ENCODE measurements at places on chromosomes 3 and 15.

DNA sequence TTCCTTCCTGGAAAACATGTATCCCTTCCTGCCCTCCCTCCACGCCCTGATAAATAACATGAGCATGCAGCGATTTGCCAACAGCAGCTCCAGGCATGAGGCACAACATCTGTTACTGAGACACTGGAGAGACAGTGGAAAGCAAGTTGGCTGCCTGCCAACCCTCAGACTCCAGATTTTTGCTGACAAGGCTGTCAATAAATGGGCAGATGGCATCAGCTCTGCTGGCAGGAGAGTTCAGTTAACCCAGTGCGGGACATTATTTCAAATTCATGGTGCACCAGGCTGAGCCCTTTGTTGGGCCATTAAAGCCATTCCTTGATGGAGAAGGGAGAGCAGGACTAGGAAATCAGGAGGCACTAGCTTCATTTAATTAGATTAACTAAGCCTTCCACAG, 293.3 kb downstream of the MEX3B start:
- no peak overlapping the region for H3K27ac ChIP-seq
- H3K4me1 ChIP-seq = peaks cover 22% of the 10 kb centered on the region
- H3K36me3 ChIP-seq = peaks cover 15% of the 10 kb centered on the region
- H3K4me3 ChIP-seq = no peak overlapping the region
- H3K27me3 ChIP-seq = peaks cover 11% of the 10 kb centered on the region

DNA sequence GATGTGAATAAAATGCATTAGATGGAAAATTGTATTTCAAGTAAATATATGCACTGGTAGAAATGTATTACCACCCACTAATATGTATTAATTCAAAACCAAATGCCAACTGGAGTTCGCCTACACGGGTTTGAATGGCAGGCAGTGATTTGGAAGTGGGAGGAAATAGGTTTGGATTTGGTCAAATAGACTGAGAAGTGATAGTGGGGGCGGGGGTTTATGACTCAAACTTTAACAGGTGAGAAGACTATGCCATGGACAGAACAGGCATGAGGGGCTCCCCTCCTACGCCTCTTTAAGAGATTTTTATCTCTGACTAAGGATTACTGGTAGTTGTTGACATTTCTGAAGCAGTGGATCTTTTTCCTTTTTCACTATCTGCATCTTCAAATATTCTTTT, 677.8 kb downstream of the NTRK3 start:
- H3K27ac ChIP-seq = no peak overlapping the region
- H3K4me1 ChIP-seq = no peaks in the 10 kb centered on the region
- H3K36me3 ChIP-seq = no peaks in the 10 kb centered on the region
- H3K4me3 ChIP-seq = no peak overlapping the region

GRCh38 chr3:66083784-66084213, 45.1 kb upstream of the MAGI1 start:
- H3K27me3 ChIP-seq = peaks cover 3% of the 10 kb centered on the region
- H3K36me3 ChIP-seq = no peaks in the 10 kb centered on the region
- peak overlapping the region; percentile 49 for H3K27ac ChIP-seq

- H3K4me3 ChIP-seq = no peak overlapping the region
- H3K27ac ChIP-seq = no peak overlapping the region
- no peaks in the 10 kb centered on the region for H3K36me3 ChIP-seq
- H3K4me1 ChIP-seq = peaks cover 28% of the 10 kb centered on the region
- DNase-seq = no peak
Observed at GRCh38 chr15:63107895-63108546, 13.6 kb upstream of the LACTB start.

GRCh38 chr3:89025185-89025584, 82.2 kb upstream of the EPHA3 start:
- peaks cover 4% of the 10 kb centered on the region for H3K27me3 ChIP-seq
- H3K4me1 ChIP-seq = no peaks in the 10 kb centered on the region
- H3K36me3 ChIP-seq = no peaks in the 10 kb centered on the region
- H3K27ac ChIP-seq = no peak overlapping the region

GRCh38 chr15:68268405-68268804, 9.1 kb upstream of the FEM1B start:
- H3K36me3 ChIP-seq = no peaks in the 10 kb centered on the region
- H3K4me1 ChIP-seq = peaks cover 18% of the 10 kb centered on the region
- no peak overlapping the region for H3K27ac ChIP-seq
- H3K27me3 ChIP-seq = peaks cover 10% of the 10 kb centered on the region
- no peak overlapping the region for H3K4me3 ChIP-seq

DNA sequence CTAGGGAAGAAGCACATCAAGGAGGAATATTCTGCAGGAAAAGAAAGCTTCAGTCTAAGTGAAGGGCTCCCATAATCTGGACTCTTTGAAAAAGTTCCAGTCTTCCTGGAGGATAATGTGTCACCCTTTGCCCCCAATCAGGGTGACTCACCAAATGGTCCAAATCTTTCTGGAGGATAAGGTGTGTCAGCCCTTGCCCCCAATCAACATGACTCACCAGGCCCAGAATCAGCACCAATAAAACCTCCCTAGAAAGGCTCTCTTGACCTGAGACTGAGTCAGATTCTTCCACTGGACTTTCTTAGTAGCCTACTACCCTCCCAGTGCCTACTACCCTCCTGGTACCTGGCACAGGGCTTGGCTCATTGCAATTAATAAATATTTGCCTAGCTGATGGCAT, 9.5 kb upstream of the ARL14 start:
- H3K27ac ChIP-seq = peak overlapping the region; percentile 41
- H3K4me1 ChIP-seq = peaks cover 14% of the 10 kb centered on the region
- H3K36me3 ChIP-seq = no peaks in the 10 kb centered on the region
- no peaks in the 10 kb centered on the region for H3K27me3 ChIP-seq
- no peak overlapping the region for H3K4me3 ChIP-seq
- no peak for DNase-seq

GRCh38 chr3:151306168-151306810, 10.3 kb downstream of the GPR87 start:
- H3K27ac ChIP-seq = no peak overlapping the region
- peaks cover 5% of the 10 kb centered on the region for H3K27me3 ChIP-seq
- H3K4me1 ChIP-seq = peaks cover 29% of the 10 kb centered on the region
- no peak for DNase-seq

- no peaks in the 10 kb centered on the region for H3K36me3 ChIP-seq
- no peak for DNase-seq
- peaks cover 2% of the 10 kb centered on the region for H3K4me1 ChIP-seq
Observed at GRCh38 chr15:28026764-28027713, 72.1 kb downstream of the OCA2 start.

DNA sequence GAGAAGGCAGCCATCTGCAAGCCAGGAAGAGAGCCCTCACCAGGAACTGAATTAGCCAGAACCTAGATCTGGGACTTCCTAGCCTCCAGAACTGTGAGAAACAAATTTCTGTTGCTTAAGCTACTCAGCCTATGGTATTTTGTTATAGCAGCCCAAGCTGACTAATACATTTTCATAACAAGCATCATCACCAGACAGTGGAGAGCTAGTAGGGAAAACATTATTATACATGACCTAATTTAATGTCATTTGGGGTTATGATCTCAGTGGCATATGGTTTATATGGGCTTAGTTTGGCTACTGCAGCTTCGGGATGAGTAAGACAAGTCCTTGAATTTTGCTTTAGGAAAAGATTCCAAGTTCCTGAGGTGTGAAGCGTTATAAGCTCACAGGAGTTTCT, 35.6 kb downstream of the LNP1 start:
- no peaks in the 10 kb centered on the region for H3K4me1 ChIP-seq
- H3K27ac ChIP-seq = no peak overlapping the region
- no peak for DNase-seq
- H3K36me3 ChIP-seq = peaks cover 58% of the 10 kb centered on the region
- no peaks in the 10 kb centered on the region for H3K27me3 ChIP-seq

- DNase-seq = no peak
- H3K4me1 ChIP-seq = no peaks in the 10 kb centered on the region
- H3K36me3 ChIP-seq = peaks cover 14% of the 10 kb centered on the region
- H3K27me3 ChIP-seq = no peaks in the 10 kb centered on the region
- no peak overlapping the region for H3K4me3 ChIP-seq
Observed at GRCh38 chr3:132543011-132543739, 53.9 kb upstream of the ACKR4 start.

- H3K4me3 ChIP-seq = no peak overlapping the region
- H3K4me1 ChIP-seq = no peaks in the 10 kb centered on the region
- H3K27ac ChIP-seq = no peak overlapping the region
- H3K27me3 ChIP-seq = no peaks in the 10 kb centered on the region
Observed at GRCh38 chr3:117434661-117435412, 725.3 kb downstream of the TUSC7 start.

- no peaks in the 10 kb centered on the region for H3K27me3 ChIP-seq
- no peaks in the 10 kb centered on the region for H3K36me3 ChIP-seq
- H3K4me1 ChIP-seq = no peaks in the 10 kb centered on the region
- peak; percentile 19 for DNase-seq
- no peak overlapping the region for H3K27ac ChIP-seq
Observed at GRCh38 chr3:63753567-63753966, 65.5 kb upstream of the C3orf49 start.

DNA sequence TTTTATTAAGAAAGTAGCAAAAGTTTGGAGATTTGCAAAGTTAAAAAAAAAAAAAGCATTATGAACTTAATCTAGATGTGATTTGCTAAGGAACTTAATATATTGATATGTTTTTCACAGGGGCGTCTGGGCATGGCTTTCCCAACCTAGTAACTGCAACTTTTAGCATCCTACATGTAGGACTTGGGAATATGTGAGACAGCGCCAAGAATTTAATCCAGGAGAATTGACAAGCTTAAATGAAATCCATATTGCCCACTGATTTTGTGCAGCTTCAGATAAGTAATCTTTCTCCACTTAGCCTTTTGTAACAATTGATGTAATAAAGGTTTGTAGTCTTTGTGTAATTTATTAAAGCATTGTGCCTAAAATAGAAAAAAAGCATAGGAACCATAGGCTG, 982 bp upstream of the GABPB1 start:
- H3K36me3 ChIP-seq = peaks cover 49% of the 10 kb centered on the region
- H3K27ac ChIP-seq = peak overlapping the region; percentile 100
- peak overlapping the region; percentile 97 for H3K4me3 ChIP-seq
- no peaks in the 10 kb centered on the region for H3K27me3 ChIP-seq

GRCh38 chr15:47332481-47332880, 384.8 kb upstream of the SEMA6D start:
- H3K27me3 ChIP-seq = peaks cover 6% of the 10 kb centered on the region
- no peak overlapping the region for H3K27ac ChIP-seq
- H3K4me1 ChIP-seq = peaks cover 14% of the 10 kb centered on the region
- no peak for DNase-seq
- H3K36me3 ChIP-seq = no peaks in the 10 kb centered on the region

GRCh38 chr3:196772102-196772501, 32.4 kb downstream of the PAK2 start:
- peaks cover 10% of the 10 kb centered on the region for H3K4me1 ChIP-seq
- no peak overlapping the region for H3K4me3 ChIP-seq
- H3K36me3 ChIP-seq = peaks cover 91% of the 10 kb centered on the region
- peak overlapping the region; percentile 79 for H3K27ac ChIP-seq

GRCh38 chr3:27253391-27253790, 115.8 kb downstream of the NEK10 start:
- no peaks in the 10 kb centered on the region for H3K36me3 ChIP-seq
- H3K27me3 ChIP-seq = peaks cover 4% of the 10 kb centered on the region
- no peak for DNase-seq
- no peak overlapping the region for H3K27ac ChIP-seq
- no peak overlapping the region for H3K4me3 ChIP-seq

- no peak for DNase-seq
- H3K4me1 ChIP-seq = no peaks in the 10 kb centered on the region
- no peak overlapping the region for H3K4me3 ChIP-seq
- peaks cover 5% of the 10 kb centered on the region for H3K27me3 ChIP-seq
- H3K27ac ChIP-seq = no peak overlapping the region
- H3K36me3 ChIP-seq = no peaks in the 10 kb centered on the region
Observed at GRCh38 chr15:83565138-83565537, 88.8 kb upstream of the ADAMTSL3 start.

DNA sequence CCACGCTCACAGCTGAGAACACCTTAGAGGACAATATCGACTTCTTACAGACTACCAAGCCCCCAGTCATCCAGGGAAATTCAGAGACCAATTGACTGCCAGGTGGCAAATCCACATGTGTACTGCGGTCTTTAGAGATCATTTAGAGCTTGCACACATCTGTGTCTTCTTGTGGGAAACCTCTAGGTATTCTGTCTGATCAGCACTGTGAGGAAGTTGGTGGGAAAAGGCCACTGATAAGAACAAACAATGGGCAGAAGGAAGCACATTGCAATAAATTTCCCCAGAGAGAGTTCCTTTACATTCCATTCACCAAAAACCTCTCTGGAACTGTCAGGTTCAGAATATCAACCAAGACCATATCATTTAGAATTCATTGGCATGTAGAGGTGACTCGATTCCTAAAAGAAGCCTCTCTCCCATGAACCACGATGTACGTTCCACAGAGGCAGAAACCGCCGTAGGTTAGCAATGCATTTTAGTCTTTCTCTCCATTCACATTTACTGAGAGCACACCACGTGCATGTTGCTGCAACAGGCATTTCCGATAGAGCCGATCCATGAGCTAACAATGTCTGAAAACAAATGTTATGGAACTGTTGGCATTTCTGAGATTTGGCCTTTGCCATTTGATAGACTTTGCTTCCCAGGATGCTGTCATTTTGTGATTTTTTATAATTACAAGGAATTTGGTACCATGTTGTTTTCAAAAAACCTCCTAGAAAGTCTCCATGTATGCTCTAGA, 287.3 kb upstream of the TPRG1 start:
- H3K27me3 ChIP-seq = no peaks in the 10 kb centered on the region
- no peak for DNase-seq
- no peaks in the 10 kb centered on the region for H3K4me1 ChIP-seq
- H3K4me3 ChIP-seq = no peak overlapping the region
- H3K36me3 ChIP-seq = peaks cover 34% of the 10 kb centered on the region
- H3K27ac ChIP-seq = no peak overlapping the region

- no peak overlapping the region for H3K4me3 ChIP-seq
- no peaks in the 10 kb centered on the region for H3K27me3 ChIP-seq
- peaks cover 83% of the 10 kb centered on the region for H3K36me3 ChIP-seq
- no peak for DNase-seq
Observed at GRCh38 chr3:141959589-141960554, 83.4 kb downstream of the ATP1B3 start.

DNA sequence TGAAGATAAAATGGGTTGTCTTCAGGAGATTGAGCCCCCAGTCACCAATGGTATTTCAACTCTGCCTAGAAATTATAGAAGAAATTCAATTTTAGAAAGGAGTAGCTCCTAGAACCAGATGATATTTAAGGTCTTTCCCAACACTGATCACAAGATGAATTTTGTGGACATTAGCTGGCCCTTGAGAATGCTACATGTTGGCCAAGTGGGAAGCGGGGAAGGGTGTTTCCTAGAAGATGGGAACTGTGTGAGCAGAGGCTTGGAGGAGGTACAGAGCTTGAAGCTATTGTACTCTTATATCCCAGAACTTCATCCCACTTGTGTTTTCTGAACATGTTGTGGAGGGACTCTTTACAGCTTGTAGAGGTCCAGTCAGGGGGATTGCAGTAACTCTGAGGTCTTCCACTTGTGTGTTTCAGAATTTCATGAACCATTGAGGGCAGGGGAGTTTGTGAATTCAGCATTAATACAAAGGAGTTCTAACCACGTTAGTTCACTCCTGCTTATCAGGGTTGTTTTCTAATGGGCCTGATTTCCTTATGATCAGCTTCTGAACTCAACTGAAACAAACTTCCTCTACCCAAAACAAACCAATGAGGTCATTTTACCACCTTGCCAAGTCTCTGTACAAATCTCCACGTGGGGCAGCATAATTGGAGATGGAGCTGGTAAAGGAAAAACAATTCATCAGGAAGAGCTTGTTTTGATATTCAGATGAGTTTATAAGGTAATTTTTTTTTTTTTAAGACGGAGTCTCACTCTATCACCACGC, 152.6 kb upstream of the TPM1 start:
- no peak for DNase-seq
- H3K4me1 ChIP-seq = peaks cover 61% of the 10 kb centered on the region
- no peaks in the 10 kb centered on the region for H3K36me3 ChIP-seq
- peak overlapping the region; percentile 69 for H3K27ac ChIP-seq
- H3K27me3 ChIP-seq = peaks cover 8% of the 10 kb centered on the region

Measured in nephron progenitor cell (in vitro differentiated cells).